Chondrocyte (in vitro differentiated cells): ENCODE measurements at places on chromosomes 5 and 9. TPM values are rescaled to one million over a fixed set of nuclear protein-coding genes. Genes with fewer than 3 reads are reported as not detected.
A peak's percentile ranks its signal among the peaks of the same experiment; 100 is the strongest.

- DNase-seq: no peak
- peak overlapping the region; percentile 92 for H3K27ac ChIP-seq
- H3K4me3 ChIP-seq: peak overlapping the region; percentile 88
- H3K27me3 ChIP-seq: no peaks in the 10 kb centered on the region
- peaks cover 23% of the 10 kb centered on the region for H3K36me3 ChIP-seq
- peaks cover 36% of the 10 kb centered on the region for H3K4me1 ChIP-seq
These were observed 630 bp downstream of the PSMB7 start for GRCh38 chr9:124414612-124415011.

DNA sequence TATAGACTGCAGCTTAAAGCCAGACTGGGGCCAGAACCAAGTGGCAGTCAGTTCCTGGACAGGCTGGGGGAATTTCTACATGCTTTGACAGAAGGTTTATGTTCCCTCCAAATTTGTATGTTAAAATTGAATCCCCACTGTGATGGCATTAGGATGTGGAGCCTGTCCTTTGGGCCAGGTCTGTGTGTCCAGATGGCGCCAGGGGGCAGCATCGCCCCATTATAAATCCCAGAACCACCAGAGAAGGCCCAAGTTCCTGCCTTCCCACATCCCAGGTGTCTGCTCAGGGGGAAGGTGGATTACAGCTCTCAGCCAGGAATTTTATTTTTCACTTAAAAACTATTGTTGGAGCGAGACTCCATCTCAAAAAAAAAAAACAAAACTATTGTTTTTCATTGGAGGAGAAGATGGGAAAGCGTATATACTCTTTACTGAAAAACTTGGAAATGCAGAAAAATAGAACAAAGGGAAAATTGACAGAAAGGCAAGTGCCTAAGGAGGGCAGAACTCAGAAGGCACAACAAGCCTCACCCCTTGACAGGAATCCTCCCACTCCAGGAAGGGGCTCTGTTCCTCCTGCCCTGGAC, 5.0 kb downstream of the IL3 start:
- peaks cover 2% of the 10 kb centered on the region for H3K4me1 ChIP-seq
- no peak overlapping the region for H3K27ac ChIP-seq
- no peak for DNase-seq

- DNase-seq: no peak
- no peak overlapping the region for H3K27ac ChIP-seq
- peaks cover 57% of the 10 kb centered on the region for H3K27me3 ChIP-seq
- H3K4me3 ChIP-seq: no peak overlapping the region
- no peaks in the 10 kb centered on the region for H3K4me1 ChIP-seq
These were observed 608.2 kb upstream of the DAB2 start for GRCh38 chr5:40033009-40033408.

GRCh38 chr9:124455820-124456219, 5.6 kb downstream of the ADGRD2 start:
- no peak overlapping the region for H3K27ac ChIP-seq
- peaks cover 18% of the 10 kb centered on the region for H3K27me3 ChIP-seq
- no peak for DNase-seq
- H3K4me3 ChIP-seq: no peak overlapping the region
- H3K4me1 ChIP-seq: peaks cover 1% of the 10 kb centered on the region

DNA sequence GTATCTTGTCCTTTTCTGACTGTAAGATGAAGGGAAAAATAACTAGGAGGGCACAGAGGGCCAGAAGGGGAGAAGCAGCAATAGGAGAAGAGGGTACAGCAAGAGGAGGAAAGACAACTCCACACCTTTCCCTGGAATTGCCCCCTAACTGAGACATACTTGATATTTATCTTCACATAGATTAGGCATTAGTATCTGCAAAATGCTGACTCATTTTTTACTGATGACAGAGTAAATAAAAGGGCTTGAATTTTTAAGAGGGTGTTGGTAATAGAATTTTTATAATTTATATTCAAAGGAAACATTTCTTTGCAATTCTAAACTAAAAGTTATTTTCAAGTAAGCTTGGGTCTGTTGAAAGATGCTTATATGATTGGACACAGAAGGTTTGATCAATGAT, 86.8 kb upstream of the PRRC1 start:
- no peaks in the 10 kb centered on the region for H3K27me3 ChIP-seq
- DNase-seq: no peak
- H3K4me1 ChIP-seq: peaks cover 11% of the 10 kb centered on the region
- H3K4me3 ChIP-seq: no peak overlapping the region
- H3K27ac ChIP-seq: no peak overlapping the region

DNA sequence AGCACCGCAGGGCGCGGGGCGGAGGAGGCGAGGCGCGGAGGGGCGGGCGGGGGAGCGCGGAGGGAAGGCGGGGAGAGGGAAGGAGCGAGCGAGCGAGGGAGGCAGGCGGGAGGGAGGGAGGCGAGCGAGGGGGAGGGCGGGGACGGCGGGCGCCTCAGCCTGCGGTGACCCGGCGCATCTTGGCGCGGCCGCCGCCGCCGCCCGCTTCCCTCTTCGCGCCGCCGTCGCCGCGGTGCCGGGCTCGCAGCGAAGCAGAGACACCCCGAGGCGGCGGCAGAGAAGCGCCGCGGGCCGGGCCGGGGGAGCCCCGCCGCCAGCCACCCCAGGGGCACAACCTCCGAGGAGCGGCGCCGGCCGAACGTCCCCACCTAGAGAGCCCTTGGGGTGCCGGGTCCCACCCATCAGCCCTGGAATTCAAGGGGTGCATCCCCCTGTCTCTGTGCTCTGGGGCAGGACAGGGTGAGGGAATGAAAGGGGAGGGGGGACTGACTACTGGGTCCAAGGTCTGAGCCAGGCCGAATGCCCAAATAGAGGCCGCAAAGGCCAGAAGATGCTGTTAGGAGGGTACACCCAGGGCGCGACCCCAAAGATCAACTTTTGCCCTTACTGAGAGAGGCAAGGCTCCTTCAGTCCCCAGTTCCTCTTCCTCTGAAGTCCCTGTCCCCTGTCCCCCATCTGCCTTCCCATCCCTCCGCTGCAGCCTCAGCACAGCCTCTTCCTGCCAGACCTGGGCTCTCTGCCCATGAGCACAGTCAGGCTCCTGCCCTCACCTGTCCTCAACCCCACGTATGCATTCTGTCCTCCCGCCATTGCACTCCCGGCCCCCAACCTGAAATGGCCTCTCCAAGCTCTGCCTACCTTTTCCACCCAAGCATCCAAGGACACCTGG, at the start of gene ADAMTS2:
Gene ADAMTS2, minus strand, starts transcription at position 29 of the 889 bp plus-strand sequence. CDS start 133 bp downstream, outside the sequence.
- DNase-seq: peak; percentile 74
- H3K27me3 ChIP-seq: peaks cover 38% of the 10 kb centered on the region
- H3K4me3 ChIP-seq: peak within 1 kb of the TSS; percentile 70

DNA sequence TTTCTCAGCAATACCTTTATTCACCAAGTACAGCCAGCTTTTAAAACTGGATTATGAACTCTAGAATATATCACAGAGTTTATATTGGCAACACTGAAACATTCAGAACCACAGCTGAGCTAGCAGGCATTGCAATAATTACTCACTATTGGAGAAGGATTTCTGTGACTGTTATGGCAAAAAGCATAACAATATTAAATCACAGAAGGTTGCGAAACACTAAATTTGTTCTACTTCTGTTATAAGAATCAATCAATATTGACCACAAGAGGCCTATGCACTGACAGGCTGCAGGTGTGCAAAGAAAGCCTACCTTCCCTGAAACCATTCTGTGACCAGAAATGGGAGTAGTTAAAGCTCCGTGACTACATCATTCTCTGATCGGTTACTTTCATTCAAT, 59.2 kb downstream of the AP3B1 start:
- no peaks in the 10 kb centered on the region for H3K27me3 ChIP-seq
- H3K27ac ChIP-seq: peak overlapping the region; percentile 79
- H3K4me3 ChIP-seq: no peak overlapping the region
- no peak for DNase-seq
- peaks cover 12% of the 10 kb centered on the region for H3K36me3 ChIP-seq

GRCh38 chr5:332843-333242, 11.3 kb downstream of the AHRR start:
- H3K27ac ChIP-seq: no peak overlapping the region
- peaks cover 6% of the 10 kb centered on the region for H3K4me1 ChIP-seq
- no peak for DNase-seq
- no peak overlapping the region for H3K4me3 ChIP-seq

DNA sequence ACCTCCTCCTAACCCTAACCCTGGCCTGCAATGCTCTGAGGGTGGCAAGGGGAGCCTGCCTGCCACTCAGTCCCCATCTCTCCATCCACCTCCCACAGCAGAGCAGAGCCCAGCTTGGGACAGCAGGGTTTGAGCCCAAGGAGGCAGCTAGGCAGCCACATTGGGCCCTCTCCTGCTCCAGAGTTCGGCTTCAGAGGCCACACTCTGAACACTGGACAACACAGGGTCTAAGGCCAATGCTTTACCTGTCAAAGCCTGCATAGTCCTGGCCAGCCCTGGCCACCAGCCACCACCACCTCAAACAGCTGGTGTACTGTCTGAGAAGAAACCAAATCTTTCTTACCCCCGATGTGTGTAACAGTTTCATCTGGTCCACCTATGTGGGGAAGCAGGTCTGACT, 5.2 kb downstream of the BICD2 start:
- no peaks in the 10 kb centered on the region for H3K27me3 ChIP-seq
- no peak overlapping the region for H3K27ac ChIP-seq
- peaks cover 36% of the 10 kb centered on the region for H3K4me1 ChIP-seq
- no peak overlapping the region for H3K4me3 ChIP-seq
- DNase-seq: no peak

GRCh38 chr5:36444582-36445418, 143.1 kb upstream of the RANBP3L start:
- no peak overlapping the region for H3K4me3 ChIP-seq
- no peak for DNase-seq
- H3K36me3 ChIP-seq: no peaks in the 10 kb centered on the region
- peaks cover 13% of the 10 kb centered on the region for H3K4me1 ChIP-seq
- H3K27me3 ChIP-seq: peaks cover 6% of the 10 kb centered on the region

Gene SOHLH1
- total RNA-seq: not detected in 3 replicates

Gene PALM2AKAP2
- 43.7 to 52.7 TPM (median 46.3 TPM) in 3 replicates for total RNA-seq

Gene GPR150
- 0.33 to 0.42 TPM in 2 of 3 replicates, not detected in the other for total RNA-seq

Gene TMC1
- not detected in 3 replicates for total RNA-seq

Gene TMEM252
- total RNA-seq: not detected in 3 replicates

Gene EGFLAM
- total RNA-seq: 0.12 to 0.38 TPM in 2 of 3 replicates, not detected in the other
